ENCODE measurements at places on chromosomes 5 and 9.

- DNase-seq: no peak
These were observed 11.9 kb downstream of the GNPDA1 start for GRCh38 chr5:142000704-142001484.

DNA sequence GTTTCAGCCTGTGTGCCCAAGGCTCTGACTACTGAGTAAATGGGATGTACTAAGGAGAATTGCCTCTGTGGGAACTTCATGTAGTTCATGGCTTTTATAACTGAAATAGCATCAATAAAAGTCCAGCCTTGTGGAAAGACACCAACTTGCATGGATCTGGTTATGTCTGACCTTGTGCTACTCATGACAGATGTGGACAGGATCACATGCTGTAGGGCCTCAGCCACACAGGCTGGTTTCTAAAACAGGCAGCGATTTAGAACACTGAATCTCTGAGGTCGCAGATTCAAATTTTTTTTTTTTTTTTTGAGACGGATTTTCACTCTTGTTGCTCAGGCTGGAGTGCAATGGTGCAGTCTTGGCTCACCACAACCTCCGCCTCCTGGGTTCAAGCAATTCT lies 66.5 kb upstream of the SPIN1 start:
- DNase-seq: no peak

DNA sequence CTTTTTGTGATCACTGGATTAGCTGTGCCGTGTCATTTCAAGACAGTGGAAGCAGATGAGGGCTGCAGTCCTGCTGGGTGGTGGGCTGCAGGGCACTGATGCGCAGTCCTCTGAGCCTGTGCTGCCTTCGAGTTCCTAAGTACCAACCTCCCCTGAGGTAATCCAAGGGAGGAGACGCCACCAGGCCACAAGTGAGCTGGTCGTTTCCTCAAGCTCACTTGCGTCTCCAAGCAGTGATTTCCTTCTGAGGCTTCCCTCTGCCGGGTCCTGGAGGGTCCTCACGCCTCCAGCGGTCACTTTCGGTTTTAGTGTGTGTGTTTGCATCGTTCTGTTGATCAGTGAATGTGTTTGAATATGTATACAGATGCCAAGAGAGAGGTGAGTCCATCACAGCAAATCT lies 115.7 kb downstream of the TRIO start:
- DNase-seq: no peak

- no peak for DNase-seq
These were observed 12.9 kb downstream of the PRRC2B start for GRCh38 chr9:131406563-131407436.

GRCh38 chr9:134688661-134689320 lies 47.2 kb downstream of the COL5A1 start:
- no peak for DNase-seq

DNA sequence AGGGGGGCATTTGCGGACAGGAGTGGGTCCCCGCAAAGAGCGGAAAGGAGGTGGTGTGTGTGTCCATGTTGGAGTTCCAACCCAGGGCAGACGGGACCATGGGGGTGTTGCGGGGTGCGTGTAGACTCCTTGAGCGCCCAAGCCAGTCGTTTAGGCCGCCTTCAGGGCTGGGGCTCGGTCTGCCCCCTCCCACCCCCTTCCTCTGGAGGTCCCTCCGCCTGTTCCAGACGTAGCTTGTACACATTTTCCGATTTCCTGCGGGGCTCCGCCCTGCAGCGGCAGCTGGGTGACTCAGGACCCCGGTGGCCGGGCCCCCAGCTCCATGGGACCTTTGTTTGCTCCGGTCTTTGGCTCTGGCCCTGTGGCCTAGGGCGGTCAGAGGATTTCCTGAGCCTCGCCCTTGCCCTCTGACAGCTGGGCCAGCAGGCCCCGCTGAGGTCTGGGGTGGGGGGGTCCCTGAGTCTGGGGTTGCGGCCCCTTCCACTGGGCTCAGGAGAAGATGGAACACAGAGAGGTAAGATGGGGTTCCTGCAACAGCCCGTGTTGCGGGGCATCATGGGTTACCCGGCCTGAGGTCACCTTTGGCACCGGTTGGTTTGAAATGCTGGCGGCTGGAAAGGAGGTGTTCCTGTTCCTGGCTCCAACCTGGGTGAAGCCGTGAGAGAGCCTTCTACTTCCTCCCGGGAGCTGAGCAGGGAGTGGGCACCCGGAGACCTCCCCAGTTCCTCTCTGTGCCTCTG lies 1.5 kb downstream of the PKN3 start:
- no peak for DNase-seq

DNA sequence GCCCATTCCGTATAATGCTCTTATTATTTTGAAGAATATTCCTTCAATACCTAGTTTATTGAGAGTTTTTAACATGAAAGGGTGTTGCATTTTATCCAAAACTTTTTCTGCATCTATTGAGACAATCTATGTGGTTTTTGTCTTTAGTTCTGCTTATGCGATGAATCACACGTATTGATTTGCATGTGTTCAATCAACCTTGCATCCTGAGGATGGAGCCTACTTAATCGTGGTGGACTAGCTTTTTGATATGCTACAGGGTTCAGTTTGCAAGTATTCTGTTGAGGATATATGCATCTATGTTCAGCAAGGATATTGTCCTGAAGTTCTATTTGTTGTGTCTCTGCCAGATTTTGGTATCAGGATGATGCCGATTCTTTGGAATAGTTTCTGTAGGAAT lies 1070.3 kb upstream of the CDH18 start:
- no peak for DNase-seq

DNA sequence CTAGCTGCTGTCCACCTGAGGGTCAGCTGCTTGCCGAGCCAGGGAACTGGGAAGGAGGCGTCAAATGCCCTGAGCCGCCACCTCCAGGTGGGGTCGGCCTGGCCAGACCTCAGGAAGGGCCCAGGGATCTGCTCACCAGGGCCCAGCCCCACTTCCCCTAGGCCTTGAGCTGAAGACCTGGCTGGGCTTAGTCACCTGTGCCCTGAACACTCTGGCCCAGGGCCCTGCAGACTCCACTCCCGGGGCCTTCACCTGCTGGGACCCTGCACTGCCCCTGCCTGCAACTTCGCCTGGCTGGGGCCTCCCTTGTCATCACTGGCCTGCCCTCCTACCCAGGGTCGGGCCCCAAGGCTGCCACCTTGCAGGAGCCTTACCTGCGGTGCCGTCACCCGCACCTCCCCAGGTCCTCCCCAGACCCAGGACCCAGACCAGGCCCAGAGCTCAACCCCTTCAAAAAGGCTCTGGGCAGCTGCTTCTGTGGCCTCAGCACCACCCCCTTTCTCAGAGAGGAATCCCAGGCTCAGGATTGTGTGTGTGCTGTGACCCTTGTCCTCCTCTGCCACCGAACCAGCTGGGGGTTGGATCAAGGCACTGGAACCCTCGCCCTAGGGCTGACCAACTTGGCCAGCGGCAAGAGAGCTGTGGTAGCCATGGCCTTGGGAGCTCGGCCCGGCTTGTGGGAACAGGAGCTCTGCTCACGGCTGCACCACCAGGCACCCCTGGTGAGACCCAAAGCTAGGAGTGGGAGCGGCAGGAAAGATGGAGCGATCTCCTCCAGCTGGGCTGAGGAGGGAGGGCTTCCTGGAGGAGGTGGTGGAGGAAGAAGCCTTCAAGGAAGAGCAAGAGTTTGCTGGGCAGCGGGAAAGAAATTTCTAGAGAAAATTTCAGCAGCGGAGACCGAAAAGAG lies 1.2 kb upstream of the NELFB start:
- DNase-seq: no peak

- DNase-seq: no peak
These were observed 47.2 kb downstream of the GPBP1 start for GRCh38 chr5:57221049-57221568.

DNA sequence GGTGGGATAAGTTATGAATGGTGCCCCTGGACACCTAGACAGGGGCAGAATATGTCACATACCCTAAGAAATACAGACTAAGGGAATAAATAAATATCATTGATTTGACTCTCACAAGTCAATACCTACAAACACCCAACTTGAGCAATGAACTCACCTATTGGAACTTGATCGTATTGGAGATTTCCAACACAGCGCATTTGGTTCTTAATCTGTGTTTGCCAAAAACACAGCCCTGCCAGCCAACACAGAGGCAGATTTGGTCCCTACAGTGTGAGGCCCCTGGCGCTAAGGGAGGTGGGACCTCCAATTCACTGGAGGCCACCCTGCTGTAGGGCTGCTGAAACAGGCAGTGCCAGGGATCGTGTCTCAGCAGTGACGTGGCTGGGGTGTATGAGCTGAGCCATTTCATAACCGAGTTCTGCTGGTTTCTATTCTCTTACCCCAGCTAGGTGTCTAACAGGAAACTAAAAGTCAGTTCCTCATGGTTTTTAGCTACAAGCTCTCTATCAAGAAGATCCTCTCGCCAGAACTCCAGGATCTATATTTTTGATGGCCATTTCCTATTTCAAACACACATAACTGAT lies 84.5 kb downstream of the SLC1A1 start:
- DNase-seq: no peak

GRCh38 chr5:40402007-40402364 lies 277.7 kb upstream of the PTGER4 start:
- DNase-seq: no peak

DNA sequence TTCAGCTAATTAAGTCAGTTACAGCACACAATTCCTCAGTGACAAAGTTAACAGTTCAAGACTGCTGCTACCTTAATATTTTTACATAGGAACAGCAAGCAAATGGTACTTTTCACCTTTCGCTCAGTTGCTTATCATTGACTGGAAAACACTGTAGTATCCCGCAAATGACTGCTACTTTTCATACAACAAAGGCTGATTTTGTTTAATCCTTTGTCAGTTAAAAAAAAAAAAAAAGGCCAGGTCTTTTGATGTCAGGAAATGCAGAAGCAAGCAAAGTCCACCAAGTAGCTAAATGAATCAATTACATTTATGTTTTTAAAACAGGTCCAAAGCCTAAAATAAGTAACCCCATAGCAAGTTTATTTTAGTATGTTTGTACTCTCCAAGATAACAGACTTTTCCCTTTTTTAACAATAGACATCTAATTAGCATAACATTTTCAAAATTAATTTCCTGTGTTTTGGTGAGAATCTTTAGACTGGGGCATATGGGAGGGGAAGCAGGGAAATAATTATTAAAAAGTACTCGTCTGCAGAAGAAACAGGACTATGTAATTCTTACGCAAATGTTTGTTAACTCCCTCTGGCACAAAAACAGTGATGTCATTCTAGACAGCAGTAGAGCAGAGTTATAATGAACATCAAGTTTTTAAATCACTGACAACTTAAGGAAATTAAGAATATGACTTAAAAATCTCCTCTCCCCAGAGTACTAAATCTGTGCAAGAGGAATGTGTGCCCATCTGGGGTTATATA lies 9.6 kb downstream of the PFDN1 start:
- DNase-seq: no peak

DNA sequence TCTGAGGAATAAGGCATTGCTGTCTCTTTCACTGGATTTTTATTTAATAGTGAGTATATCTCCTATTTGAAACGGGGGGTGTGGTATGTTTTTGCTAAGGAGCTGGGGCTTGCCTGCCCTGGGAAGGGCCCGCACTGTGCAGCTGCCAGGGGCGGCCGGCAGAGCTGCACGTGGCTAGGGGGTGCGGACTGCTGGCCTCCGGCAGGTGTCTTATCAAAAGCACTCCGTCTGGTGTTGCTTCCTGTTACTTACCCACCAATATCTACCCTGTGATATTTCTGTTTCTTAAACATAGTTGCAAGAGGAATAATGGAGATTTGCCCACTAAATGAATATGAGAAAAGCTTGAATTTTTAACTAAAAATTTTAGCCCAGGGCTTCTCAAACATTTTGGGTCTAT lies 232.0 kb downstream of the IRX1 start:
- DNase-seq: no peak

DNA sequence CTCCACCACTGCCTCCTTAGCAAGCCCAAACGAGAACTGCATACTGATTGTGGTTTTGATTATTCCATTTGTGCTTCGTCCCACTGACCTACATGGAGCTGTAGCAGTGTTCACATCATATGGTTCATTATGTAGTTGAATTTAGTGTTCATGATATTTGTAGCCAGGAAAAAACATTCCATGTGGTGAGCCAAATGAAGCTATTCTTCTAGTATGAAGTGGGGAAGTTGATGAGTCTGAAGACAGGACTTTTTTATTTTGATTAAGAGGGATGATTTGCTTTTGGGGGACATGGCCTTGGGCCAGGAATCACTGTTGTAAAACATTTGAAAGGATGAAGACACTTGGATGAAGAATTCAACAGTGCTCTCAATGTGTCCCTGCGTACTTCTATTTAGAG lies 192.9 kb upstream of the SLC27A6 start:
- no peak for DNase-seq

DNA sequence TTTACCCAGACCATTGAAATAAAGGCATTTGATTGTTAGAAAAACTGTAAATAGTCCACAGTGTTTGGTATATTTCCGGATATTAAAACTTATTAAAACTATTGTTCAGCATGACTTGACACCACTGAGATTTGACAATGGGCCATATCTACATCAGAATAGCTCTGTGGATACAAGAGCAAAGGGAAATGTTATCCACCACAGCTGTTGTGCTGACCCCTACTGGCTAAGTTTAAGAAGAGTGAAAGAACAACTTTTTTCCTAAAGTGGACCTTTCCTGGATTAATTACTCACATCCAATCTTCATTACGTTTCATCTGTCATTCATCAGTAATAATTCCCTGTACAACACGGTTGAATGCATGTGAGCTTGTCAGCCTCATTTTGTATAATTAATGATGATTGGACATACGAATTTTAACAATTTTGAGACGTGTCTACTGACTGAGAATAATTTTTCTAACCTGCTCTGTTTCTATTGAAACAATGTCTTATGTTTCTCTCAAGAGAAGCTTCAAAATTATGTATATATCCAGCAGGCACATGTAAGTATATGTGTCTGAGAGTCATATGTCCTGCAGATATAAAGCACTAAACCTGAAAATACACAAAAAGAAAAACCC lies 1952.6 kb downstream of the MAT2B start:
- DNase-seq: peak; percentile 2

- DNase-seq: no peak
These were observed 96.8 kb upstream of the IFNK start for GRCh38 chr9:27427272-27427643.
